ENCODE measurements at places on chromosomes 2 and 18.

- DNase-seq = no peak
Observed at GRCh38 chr2:217116610-217117009, 256.7 kb upstream of the TNP1 start.

GRCh38 chr2:131122496-131122895, 17.4 kb downstream of the PLEKHB2 start:
- no peak for DNase-seq

DNA sequence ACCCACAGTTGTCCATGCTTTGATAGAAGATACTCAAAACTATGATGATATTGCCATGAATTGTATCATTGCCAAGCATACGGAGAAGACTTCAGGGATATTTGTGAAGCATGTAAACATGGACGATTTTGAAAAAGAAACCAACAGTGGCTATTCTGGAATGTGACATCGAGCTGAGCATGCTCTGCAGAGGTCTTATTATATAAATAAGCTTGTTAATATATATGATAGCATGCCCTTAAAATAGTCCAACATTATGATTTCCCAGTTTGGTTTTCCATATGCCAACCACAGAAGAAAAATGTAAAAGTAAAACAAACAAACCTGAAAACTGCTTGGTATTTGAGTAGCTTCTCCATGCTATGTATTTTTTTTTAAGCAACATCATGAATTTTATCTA, 159.1 kb downstream of the LNPK start:
- DNase-seq = no peak

- no peak for DNase-seq
Observed at GRCh38 chr2:47592381-47592780, 189.4 kb downstream of the MSH2 start.

DNA sequence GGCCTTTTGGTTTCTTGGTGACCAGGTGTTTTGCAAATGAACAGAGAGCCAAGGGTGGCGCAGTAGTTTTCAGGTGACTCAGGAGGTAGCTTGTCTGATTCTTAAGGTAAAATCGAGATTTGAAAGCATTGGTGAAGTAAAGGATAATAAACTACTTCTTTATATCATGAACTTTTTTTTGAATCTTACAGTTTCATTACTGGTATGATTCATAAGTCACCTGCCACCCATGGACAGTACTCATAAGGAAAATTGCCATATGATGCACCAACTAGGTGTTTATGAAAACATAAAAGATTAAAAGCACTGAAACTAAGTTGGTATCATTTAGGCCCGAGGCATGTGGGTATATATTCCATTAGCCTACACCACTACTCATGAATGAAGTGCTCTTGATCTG, 84.1 kb upstream of the MGAT5 start:
- DNase-seq = no peak

- DNase-seq = no peak
Observed at GRCh38 chr2:196334710-196335109, 163.3 kb upstream of the STK17B start.

- peak; percentile 96 for DNase-seq
Observed at GRCh38 chr2:232901736-232902578, 31.9 kb downstream of the SNORC start.

GRCh38 chr2:33859176-33859575, 260.1 kb upstream of the FAM98A start:
- DNase-seq = no peak

DNA sequence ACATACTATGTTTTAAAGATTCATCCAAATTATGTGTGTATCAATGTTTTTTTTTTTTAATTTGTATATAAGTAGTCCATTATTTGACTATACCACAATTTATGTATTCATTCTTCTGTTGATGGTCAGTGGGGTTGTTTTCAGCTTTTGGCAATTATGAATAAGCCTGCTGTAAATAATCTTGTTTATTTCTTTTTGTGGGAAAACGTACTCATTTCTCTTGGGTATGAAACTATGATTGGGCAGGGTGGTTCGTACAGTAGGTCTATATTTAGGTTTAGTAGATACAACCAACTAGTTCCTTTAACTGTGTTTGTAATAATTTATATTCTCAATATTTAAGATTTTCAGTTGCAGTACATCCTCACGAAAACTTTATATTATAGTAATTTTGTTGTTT, 329.2 kb downstream of the LPIN1 start:
- DNase-seq = no peak

- no peak for DNase-seq
Observed at GRCh38 chr2:27182346-27182745, 29.5 kb upstream of the ATRAID start.

- no peak for DNase-seq
Observed at GRCh38 chr2:190235551-190236075, 84.0 kb downstream of the HIBCH start.

- no peak for DNase-seq
Observed at GRCh38 chr2:85795331-85796045, 41.7 kb downstream of the ATOH8 start.

DNA sequence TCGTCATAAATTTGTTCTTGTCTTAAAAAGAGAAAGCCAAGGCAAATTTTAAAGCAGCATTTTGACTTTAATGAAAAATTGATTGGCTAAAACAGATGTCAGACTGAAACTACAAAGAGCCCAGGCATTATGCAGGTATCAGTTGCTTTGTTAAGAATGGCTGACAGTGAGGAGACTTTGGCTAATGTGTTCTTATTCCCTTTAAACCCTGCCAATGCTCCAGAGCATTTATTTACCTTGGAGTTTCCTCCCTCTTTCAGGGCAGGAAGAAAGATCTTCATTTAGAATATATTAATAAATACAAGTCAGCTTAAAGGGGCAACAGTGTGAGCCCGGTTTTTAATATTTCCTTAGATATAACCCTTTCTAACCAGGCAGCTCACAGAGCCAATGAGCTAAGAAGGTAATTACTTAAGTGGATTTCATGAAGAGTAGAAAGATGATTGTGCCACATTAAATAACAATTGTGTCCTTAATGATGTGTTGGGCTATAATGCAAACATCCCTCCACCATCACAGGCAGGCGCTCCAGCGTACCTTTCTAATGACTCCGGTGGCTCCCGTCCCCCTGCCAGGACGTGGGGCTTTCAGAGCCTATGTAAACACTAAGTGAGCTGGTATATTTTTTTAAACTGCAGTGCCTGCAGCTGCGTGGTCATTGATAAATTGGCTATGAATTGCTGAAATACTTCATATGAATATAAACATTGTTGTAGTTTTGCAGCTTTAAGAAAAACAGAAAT, 349.4 kb upstream of the POU3F3 start:
- DNase-seq = no peak

DNA sequence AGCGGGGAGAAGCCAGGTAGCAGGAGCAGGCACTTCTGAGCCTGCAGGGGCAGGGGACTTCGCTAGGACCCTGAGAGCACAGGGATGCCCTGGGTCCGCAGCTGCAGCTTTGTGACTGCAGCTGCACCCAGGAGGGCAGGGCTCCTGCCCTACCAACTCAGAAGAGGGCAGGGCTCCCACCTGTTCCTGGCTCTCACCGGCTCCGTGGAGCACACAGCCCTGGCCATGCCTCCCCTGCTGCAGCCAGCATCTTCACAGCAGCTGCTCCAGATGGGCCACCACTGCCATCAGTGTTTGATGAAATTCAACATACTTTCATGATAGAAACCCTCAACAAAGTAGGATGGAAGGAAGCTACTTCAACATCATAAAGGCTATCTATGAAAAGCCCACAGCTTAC, 92.7 kb downstream of the FAM210A start:
- DNase-seq = no peak

- DNase-seq = no peak
Observed at GRCh38 chr2:16645775-16646559, 19.7 kb downstream of the CYRIA start.

GRCh38 chr2:174630107-174630506, 32.5 kb upstream of the WIPF1 start:
- no peak for DNase-seq

GRCh38 chr2:10915236-10915635, 3.5 kb downstream of the KCNF1 start:
- no peak for DNase-seq

GRCh38 chr2:2456721-2457120, 125.6 kb upstream of the MYT1L start:
- DNase-seq = no peak

GRCh38 chr2:127581516-127582490, 46.3 kb downstream of the MYO7B start:
- no peak for DNase-seq

Data from HTR-8/SVneo (cell line).